ENCODE measurements at places on chromosomes 2 and 18.

DNA sequence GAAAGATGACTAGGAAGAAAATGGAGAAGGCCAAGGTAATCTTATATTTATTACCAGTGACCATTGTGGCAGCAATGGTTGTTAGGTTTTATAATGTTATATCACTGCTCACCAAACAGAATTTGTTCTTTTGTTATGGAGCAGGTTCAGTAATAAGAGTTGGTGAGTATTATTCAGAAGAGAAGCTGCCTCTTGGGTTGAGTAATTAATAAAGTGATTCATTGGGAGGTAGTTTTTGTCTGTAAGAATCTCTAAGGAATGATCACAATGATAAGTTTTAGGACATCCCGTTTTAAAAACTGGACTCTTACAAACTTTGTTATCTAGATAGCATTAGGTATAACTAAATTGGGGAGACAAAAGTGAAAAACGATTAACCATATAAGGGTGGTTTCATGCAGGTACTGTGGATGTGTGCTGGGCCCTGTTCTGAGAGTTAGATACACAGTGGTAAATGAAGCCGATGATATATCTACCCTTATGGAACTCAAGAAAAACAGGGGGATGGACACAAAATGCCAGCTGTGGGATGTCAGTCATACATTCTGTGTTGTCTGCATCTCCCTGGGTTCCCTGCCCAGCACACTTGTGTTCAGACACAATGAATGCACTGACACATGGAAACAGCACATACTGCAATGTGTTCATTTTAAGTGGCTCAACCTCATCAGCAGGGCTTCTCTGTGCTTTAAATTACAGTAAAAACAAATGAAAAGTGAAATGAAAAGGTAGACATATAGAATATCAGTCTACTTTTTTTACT, 7.5 kb downstream of the MAP4K4 start:
- DNase-seq: no peak

DNA sequence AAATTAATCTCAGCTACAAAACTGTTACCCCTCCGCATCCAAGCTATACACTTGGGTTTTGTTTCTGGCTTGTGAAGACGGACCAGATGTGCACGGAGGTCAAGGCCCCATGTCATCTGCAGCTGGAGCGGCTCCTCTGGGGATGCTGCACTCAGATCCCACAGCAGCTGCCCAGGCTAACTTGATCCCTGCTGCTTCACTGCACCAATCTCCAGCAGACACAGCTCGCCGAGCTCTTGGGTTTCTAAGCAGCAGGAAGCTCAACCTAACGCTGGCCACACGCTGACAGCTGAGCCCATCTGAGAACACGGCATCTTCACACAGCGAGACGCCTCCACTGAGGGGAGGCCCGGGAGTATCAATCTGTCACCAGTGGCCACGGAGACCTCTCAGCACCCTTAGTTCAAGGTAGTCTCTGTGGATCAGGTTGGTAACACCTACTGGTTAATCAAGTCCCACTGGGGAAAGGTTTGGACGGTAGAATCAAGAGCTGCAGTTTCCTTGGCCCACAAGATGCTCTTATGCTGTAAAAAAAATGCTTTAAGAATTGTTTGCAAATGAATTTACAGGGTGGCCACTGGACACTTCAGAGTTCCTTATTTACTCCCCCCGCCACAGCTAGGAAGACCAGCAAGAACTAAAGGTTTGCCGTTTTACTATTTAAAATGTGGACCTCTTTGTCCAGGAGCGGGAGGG, 67.5 kb downstream of the EMILIN2 start:
- peak; percentile 88 for DNase-seq

DNA sequence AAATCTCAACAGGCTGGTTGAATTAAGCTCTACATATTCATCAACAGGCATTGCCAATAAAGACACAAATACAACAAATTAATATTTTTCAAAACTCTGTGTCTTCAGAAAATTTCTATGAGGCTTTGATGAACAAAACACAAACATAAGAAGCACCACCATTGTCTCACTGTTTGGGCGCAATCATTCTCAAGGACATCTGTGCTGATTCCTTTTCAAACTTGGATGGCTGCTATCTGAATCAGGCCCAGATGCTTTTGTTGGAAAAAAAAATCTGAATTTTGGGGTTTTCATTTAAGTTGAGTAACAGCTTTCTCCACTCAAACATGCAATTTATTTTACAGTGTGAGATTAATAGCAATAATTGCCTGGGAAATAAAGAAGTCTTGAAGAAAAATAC, 173.8 kb downstream of the NRXN1 start:
- DNase-seq: no peak

GRCh38 chr2:182248898-182249297, 177.9 kb downstream of the PDE1A start:
- no peak for DNase-seq

GRCh38 chr2:107263628-107264027, 377.7 kb upstream of the ST6GAL2 start:
- DNase-seq: no peak

- peak; percentile 84 for DNase-seq
Measured at GRCh38 chr2:9139491-9140443, 66.8 kb upstream of the ASAP2 start.

DNA sequence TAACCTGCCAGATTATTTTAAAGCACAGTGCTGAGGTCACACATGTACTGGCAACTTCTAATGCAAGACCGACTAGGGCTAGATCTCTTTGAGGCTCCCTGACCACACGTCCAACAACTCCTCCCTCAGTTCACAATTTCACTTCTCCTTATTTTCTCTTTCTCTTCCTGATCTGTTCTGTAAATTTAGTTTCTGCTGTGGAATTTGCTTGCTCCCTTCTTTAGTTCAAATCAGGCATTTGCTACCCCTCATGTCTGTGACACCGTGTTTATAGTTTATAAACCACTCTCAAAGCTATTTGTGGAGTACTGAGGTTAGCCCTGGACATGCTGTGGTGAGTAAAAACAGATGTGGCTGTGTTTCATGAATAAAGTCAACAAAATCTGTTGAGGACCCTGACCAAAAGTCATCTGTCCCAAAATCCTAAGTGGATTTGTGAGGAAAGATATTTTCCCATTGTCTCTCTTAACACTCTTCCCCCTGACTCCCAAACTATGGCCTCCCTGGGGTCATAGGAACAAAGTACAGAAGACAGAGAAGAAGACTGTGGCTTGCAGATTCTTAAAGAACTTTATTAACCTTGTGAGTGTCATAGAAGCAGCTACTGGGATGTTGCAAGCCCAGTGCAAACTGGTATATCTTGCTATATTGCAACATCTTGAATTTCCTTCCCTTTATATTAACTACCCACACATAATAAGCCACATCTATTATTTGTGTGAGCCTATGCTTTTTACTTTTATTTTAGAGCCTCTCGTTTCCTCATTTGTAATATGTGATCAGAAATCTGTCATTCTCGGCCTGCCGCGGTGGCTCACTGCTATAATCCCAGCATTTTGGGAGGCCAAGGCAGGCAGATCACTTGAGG, 3.5 kb upstream of the NAGK start:
- no peak for DNase-seq

GRCh38 chr2:240707043-240707756, 15.5 kb downstream of the AQP12A start:
- peak; percentile 81 for DNase-seq

GRCh38 chr2:7767902-7768301, 850.7 kb downstream of the RNF144A start:
- no peak for DNase-seq

GRCh38 chr2:172442072-172442895, 14.9 kb downstream of the ITGA6 start:
- DNase-seq: peak; percentile 87

GRCh38 chr18:21489119-21489750, 111.3 kb downstream of the ESCO1 start:
- DNase-seq: peak; percentile 71

GRCh38 chr2:167480986-167481309, 592.7 kb downstream of the XIRP2 start:
- DNase-seq: no peak

DNA sequence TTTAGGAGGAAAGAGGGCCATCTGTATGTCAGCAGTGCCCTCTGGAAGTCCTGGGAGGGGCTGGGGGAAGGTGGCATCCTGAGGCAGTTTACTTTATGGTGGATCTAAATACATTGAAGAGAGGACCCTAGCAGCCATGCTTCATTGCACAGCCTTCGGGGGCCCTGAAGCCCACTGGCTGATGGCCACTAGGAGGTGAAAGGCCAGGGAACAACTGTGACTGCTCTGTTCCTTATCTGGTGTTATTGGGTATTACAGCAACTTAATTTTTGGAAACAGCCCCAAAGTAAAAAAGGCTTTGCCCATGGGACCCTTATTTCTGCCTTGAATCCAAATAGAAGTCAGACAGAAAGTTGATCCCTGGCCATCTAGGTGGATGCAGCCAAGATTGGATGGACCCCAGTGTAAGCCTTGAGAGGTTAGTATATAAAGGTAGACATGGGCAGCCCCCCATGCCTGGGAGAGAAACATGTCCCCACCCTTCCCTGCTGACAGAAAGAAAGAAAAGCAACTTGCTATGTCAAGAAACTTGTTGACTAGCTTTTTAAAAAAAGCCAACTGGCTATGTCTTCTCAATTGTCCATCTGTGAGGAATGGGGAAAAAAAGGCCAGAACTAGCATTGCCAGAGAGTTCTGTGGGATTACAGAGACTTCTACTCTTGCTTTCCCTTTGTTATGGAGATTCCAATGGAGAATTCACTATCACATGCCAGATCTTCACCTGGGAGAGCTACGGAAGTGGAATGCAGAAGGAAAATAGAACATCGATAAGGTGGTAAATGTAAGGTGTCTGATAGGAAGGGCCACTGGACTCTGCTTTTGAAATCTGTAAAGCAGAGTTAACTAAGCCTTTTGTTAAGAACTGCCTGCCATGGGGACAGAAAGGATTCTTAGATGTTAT, 58.6 kb upstream of the OSR1 start:
- DNase-seq: no peak
